ENCODE measurements at places on chromosomes 2 and 18.

DNA sequence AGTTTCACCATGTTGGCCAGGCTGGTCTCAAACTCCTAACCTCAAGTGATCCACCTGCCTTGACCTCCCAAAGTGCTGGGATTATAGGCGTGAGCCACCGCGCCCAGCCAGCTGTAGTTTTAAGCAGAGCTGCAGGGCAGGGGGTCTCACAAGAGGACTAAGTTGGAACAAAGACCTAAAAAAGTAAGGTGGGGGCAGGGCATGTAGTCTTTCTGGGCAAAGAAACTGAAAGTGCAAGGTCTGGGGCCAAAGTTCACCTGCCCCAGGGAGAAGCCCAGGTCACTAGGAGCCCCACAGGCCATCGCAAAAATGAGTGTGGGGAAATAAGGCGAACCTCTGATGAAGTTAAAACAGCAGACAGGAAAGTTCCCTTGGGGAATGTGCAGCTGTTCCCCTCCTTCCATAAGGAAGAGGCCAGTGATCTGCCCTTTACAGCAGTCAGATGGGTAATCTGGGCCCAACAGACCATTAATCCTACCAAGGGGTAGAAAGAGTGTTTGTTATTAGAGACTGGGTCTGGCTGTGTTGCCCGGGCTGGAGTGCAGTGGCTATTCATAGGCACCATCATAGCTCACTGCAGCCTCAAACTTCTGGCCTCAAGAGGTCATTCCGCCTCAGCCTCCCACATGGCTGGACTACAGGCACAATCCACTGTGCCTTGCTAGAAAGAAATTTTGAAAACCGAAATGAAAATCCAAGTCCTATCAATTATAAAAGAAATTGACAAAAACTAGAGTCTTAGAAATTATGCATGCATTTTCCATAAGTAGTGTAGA, 2.8 kb downstream of the SCLY start:
- no peak for DNase-seq

- DNase-seq = no peak
Observed at GRCh38 chr2:188892636-188893035, 81.5 kb upstream of the COL3A1 start.

- DNase-seq = no peak
Observed at GRCh38 chr2:191846515-191847476, at the start of gene CAVIN2. Gene CAVIN2, minus strand, starts transcription at chr2:191847088. Its CDS starts 163 bp downstream, at chr2:191846925.

- DNase-seq = no peak
Observed at GRCh38 chr2:236855866-236856847, 229.5 kb upstream of the COPS8 start.

DNA sequence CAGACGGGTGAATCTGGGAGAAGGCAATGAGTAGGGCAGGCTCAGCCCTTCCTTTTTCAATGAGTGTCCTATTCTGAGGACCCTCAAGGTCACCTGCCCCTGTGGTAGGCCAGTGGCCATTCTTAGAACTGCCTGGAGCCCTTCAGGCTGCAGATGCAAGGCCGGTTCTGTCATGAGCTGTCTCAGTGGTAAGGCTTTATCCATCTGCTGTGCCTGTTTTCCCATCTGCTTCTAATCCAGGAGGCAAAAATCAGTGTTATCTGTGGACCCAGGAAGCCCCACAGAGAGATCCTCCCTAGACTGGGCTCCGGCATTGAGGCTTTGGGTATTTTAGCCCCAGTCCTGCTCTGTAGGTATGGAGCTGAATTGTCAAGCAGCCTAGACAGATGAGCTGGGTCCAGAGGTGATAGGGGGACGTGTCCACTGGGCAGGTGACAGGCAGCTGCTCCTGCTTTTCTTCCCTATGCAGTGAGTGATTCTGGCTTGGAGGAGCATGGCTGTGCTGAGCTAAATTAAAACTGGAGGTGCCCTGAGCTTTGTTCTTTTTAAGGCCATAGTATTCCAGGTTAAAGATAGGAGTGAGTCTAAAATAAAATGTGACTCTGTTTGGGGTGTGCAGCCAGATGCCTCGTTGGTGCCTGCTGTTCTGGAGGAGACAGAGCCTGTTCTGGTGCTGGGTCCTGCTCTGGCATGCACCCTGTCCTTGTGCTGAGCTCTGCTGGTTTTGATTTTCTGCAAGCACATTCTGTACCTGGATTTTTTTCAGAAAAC, 92.5 kb downstream of the FHOD3 start:
- DNase-seq = no peak

- DNase-seq = no peak
Observed at GRCh38 chr2:48568547-48568946, 38.6 kb downstream of the STON1 start.
